ENCODE measurements at places on chromosomes 3 and 15.
A peak's percentile ranks its signal among the peaks of the same experiment; 100 is the strongest.

DNA sequence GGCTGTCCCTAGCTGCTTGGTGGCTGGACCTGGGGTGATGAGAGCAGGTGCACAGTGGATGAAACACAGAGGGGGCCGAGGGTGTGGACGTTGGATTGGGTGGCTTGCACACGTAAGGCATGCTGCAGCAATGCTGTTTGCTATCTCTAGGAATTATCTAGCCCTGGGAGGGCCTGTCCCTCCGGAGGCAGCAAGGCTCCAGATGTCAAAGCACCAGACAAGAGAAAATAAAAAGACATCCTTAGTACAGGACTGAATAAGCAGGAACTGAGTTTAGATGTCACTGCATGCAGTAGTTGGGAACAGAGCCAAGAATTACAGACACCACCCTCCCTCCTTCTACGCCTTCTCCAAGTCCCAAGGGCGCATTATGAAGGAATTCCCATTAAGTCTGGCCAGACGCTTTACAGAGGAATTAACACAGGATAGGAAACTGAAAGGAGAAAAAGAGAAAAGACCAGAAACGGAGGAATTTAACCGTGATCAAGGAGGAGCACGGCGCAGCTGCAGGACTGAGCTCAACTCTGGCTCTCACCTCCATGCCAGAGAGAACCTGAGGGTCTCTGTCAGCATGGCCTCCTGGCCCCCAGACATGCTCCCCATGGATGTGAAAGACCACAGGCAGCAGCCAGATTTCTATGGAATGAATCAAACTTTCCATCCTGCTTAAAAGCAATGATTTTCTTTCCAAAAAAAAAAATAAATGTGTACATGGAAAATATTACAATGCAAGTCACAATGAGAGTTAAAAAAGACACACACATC, 13.8 kb downstream of the ATP10A start:
- DNase-seq: peak; percentile 5

DNA sequence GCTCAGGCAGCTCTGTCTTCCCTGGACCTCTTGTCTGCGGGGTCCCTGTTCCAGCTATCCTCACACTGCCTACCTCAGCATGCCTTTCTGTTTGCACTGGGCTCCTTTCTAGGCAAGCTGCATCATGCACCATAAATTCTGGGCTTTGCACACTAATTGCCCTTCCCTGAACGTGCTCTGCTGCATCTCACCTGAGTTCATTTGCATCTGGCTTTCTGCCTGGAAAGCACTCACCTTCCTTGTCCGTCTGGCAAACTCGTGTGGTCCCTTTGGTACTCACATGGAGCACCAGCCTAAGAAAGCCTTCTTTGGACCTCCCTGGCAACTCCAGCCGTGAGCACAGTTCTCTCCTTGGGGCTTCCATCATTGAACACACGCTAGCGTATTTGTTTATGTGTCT, 365.6 kb downstream of the SV2B start:
- no peak for DNase-seq

- DNase-seq: no peak
These were observed 17.8 kb downstream of the ACKR2 start for GRCh38 chr3:42827023-42827422.

DNA sequence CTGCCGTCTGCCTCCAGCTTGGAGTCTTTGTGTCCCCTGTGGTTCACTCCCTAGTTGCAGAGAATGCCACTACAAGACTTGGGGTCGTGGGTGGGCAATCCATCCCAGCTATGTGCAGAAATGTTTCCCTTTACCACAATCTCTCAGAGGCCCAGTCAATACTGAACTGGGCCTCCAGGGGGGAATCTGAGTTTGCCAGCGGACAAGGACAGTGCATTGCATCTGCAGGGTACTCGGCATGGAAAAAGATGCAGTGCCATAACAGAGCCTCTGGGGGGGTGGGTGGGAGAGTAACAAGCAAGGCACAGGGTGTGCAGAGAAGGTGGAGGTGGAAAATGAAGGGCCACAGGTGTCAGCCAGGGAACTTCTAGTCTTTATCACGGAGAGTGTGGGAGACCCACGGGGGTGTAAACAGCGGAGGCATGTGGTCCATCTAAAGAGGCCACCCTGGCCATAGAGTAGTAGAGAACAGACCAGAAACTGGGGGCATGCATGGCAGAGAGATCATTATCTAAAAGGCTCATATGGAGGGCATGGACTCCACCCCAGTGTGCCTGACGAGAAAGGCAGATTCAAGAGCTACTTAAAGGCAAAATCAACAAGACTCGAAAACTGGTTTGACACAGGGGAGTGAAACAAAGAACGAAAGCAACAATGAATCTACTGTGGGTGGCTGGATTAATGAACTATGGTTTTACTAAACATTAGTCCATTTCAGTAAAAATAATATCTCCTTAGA, 182.4 kb downstream of the ANXA2 start:
- DNase-seq: no peak

GRCh38 chr3:138009476-138010272, at the start of gene CLDN18:
CLDN18 (plus strand) TSS chr3:138010165; CDS start chr3:138010226, 61 bp downstream.
- DNase-seq: no peak

DNA sequence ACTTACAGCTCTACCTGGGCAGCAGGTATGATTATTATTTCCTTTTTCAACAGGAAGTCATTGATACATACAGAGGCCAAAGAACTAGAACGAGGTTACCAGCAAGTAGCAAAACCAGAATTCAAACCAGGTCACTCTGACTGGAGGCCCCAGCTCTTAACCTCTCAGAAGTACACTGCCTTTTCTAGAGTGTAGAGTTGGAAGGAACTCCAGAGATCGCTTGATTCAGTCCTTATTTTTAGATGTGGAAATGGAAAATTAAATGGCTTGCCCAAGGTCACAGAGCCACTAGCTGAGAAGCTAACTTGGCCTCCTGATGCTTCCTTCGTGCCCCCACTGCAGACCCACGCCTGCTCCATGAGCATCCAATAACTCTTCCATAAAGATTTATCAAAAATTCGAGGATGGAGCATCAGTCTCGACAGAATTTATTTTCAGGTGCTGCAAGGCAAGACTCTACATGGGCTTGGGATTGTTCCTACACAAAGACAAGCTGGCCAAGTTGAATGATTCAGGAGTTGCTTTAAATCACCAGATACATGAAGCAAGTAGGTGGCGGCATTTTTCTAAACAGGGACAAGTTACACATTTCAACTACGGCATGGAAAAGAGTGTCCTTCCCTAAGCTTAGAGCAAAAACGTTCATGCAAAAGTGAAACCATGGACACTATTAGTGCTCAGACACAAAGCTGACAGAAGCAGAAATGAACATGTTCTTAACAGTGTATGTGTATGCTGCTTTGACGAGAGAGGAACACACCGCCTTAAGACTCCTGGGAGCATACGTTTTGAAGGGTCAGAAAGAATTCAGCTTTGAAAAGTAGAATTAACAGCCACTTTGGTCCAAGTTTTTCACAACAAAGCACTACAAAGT, 235.7 kb downstream of the THRB start:
- DNase-seq: no peak

- DNase-seq: peak; percentile 75
These were observed 48.0 kb upstream of the TSPAN3 start for GRCh38 chr15:77118882-77119321.

- no peak for DNase-seq
These were observed 39.1 kb downstream of the PXK start for GRCh38 chr3:58371754-58372153.

DNA sequence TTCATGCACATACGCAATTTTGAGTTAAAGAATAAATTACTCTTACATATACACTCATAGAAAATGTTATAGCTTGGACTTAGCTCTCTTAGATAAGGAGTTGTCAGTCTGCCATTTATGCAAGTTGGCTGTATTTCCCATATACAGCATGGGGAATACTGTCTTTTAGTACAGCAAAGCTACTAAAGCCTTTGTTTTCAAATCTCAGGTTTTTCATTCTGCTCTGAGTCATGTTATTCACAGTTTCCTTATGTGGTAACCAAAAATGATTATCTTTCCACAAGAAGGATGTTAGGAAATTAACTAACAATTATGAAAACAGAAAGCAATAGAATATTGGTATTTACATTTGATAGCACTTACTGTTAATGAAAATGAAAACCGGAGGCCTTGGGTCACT, 4.3 kb upstream of the TIPARP start:
- no peak for DNase-seq

GRCh38 chr3:81592101-81592500, 169.3 kb downstream of the GBE1 start:
- peak; percentile 5 for DNase-seq

GRCh38 chr15:95227235-95227634, 995.9 kb downstream of the MCTP2 start:
- DNase-seq: no peak

GRCh38 chr3:116198087-116198486, 247.2 kb downstream of the LSAMP start:
- no peak for DNase-seq

- DNase-seq: no peak
These were observed 2.0 kb downstream of the ACAN start for GRCh38 chr15:88805031-88805780.

DNA sequence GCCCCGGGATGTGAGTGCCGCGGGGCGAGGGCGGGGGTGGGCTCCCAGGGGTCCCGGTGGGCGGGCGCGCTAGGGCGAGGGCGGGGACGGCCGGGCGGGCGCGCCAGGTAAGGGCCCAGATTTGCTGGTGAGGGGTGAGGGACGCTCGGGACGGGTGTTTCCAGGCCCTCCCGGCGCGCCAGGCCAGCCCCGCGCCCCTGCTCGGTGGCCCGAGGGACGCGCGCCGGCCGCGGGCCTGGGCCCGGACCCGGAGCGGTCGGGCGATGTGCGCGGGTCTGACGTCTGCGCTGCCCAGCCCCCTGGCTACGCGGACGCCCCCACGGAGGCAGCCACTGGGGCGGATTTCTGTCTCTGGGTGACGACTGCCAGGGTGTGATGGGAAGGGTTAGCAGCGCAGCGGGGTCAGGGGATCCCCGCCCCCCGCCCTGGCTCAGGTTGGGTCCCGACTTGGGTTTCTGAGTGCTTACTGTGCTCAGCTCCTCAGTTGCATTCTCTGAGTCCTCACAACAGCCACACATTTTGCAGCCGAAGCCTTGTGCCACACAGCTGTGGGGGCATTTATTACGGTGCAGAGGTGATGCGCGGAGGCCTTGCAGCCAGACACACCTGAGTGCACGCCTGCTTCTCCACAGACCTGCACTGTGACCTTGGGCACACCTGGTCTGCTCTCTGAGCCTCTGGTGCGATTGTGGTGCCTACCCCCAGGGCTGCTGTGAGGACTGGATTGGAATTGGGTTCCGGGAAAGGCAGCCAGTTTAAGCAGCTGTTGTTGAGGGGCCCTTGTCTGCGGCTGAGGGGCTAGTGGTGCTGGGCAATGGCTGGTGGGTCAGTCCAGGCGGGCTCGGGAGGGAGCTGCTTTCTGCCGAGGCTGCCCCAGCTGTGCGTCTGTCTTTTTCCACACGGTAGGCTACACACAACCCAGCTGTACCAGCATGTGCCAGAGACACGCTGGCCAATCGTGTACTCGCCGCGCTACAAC, 523 bp downstream of the HDAC11 start:
- DNase-seq: no peak

- no peak for DNase-seq
These were observed 5.0 kb upstream of the IL17RC start for GRCh38 chr3:9911863-9912262.

GRCh38 chr3:104347291-104347690, 1019.4 kb upstream of the ALCAM start:
- DNase-seq: no peak

GRCh38 chr15:65042776-65043327, 2.3 kb upstream of the SLC51B start:
- DNase-seq: peak; percentile 76

GRCh38 chr15:74793135-74794028, 11.5 kb downstream of the CSK start:
- no peak for DNase-seq

DNA sequence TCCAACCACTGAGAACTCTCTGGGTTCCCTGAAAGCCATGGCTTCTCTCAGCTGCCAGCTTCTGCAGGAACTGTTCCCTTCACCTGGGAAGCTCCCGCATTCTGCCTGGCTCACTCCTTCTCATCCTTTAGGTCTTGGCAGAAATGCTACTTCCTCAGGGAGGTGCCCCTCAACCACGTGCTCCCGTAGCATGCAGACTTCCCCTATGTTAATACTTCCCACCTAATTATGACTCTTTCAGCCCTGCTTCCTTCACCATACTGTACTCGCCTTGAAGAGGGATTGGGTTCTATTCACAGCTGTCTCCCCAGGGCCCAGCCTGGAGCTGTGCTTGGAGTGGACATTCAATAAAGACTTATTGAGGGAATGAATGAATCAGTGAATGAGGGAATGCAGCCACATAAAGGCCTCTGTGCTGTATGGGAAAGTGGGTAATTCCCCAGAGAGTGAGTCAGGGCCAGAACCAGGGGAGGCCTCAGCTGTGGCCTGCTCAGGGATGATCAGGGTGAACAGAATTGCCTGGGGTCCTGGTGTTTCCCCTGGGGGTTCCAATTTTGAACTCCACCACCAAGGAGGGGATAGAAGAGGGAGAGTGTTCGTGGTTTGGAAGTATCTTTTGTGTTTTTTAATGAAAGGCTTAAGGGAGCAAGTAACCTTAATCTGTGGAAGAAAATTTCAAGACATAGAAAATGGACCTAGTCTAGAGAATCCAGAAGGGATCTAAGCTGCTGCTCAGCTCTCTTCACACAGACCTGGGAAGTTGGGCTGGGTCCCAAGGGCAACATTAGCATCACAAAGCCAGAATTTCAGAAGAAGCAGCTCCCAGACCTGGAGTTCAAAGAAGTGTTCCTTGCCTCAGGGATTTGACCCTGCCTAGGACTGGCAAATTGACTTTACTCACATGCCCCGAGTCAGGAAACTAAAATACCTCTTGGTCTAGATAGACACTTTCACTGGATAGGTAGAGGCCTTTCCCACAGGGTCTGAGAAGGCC, 14.6 kb upstream of the FAM107A start:
- no peak for DNase-seq

DNA sequence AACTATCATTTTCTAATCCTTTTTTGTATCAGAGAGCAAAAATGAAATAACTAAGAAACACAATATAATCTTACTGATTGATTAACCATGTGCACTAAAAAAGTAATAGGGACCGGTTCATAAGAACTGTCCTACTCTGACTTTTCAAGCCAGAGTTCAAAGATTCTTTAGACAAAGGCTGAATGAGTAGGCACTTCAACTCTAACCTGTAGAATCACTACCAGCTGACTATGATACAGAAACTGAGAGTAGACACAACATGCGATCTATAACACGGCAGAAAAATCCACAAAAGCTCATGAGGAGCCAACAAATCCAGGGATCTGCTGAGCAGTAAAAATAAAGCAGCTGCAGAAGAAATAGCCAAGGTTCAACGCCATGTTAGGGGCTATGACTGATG, 8.9 kb downstream of the COPB2 start:
- no peak for DNase-seq

DNA sequence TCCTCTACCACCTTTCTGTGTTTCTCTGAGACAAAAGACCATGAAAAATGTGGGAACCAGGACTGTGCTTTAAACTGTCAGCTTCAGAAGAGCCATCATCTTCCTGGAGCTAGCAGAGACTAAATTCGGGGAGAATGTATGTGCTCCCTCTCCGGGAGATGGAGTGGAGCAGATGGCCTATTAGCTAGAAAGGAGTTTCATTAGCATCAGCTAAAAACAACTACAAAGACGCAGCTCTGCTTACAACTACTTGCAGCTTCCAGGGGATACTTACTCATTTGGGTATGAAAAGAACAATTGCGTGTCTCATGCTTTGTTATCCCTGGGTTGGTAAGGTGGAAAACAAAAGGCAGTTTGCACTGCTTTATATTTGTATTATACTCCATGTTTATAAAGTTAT, 159.6 kb downstream of the MFSD1 start:
- DNase-seq: no peak

Data from LoVo (cell line).